NCI-H526 (cell line): ENCODE measurements at places on chromosomes 6 and 20.
A peak's percentile ranks its signal among the peaks of the same experiment; 100 is the strongest.

GRCh38 chr6:127933852-127934840, 33.3 kb upstream of the THEMIS start:
- no peak for DNase-seq

GRCh38 chr6:151001387-151002056, 136.0 kb downstream of the MTHFD1L start:
- no peak for DNase-seq

GRCh38 chr20:19756761-19757486, 1.1 kb upstream of the RIN2 start:
- peak; percentile 64 for DNase-seq

DNA sequence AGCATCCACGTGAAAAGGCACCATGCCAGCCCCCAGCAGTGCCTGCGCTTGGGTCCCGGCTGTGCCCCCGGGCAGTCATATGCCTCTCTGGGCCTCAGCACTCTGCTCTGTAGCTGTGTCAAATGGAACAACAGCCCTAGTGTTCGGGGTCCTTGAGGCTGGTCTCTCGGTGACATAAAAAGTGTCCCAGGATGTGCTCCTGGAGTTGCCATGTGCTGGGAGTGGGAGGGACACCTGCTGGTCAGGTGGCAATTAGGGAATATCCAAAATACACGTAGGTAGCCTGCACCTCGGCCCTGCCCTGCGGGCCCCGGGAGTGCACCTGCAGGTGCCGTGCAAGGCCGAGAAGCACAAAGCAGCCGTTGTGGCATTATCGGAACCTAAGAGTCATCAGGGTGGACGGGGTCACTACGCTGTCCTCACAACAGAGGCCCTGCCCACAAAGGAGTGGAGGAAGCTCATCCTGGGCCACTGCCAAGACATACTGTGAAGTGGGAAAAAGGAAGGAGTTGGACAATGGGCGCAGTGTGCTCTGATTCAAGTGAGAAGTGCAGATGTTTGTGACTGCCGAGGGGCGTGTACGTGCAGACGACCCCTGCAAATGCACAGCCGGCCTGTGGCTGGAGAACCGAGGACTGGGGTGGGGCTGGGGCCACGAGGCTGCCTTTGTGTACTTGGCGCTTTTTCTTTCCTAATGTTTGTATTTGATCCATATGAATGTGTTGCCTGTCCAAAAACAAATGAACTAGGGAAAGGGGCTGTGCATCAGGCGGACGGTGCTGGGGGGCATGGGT, 24.6 kb downstream of the SLCO4A1 start:
- no peak for DNase-seq

- DNase-seq: no peak
These were observed 44.5 kb upstream of the TULP1 start for GRCh38 chr6:35557239-35557638.

DNA sequence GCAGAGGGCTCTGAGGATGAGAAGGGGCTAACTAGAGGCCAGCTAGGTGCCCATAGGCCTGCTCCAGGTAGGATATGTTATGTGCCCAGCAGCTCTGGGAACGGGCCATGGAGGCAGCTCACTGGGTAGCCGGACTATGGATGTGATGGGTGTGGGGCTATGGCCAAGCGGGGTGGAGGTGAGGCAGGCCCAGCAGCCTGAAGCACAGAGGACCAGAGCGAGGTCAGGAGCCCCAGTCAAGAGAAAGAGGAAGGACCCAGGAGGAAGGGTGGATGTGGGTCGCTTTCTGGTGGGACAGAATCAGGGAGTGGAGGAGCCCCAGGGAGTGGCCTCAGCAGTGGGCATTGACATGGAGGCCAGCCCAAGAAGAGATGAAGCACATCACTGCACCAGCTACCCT, 117.9 kb upstream of the MLN start:
- no peak for DNase-seq

DNA sequence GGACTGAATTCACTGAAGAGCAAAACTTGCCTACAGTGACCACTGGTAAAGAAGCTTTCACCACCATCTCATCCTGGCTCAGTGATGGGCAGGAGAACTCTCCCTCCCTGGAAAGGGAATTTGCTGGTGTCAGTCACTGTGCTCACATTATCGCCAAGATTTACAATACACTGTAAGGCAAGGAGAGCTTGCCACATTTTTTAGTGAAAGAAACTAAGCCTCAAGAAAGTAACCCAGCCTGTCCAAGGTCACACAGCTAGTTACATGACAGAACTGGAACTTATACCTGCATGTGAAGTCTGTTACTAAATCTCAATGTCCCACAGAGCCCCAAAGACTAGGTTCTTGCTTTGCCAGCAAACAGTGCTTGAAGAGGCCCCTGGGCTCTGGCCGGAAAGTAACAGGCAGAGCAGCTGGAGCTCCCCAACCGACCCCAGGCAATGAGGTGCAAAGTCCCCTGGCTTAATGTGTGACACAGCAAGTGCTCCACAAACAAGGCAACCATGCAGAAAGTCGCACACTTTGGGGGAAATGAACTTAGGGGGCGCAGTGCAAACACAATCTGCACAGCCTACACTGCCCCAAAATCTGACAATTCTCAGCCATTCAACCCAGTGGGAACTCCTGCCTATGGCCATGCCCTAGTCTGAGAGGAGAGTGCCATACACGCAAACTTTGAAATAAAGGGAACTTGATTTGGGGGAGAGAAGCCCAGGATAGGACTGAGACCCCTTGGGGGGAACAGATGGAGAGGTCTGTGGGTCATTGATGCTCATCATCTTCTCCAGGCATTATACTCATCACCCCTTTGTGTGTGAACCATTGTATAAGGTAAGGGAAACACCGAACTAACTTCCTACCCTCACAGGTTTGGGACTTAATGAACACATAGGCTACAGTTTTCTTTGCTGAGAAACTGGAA, 1.9 kb downstream of the BCL2L1 start:
- DNase-seq: peak; percentile 19

GRCh38 chr6:78615430-78615904, 251.9 kb upstream of the IRAK1BP1 start:
- DNase-seq: no peak

GRCh38 chr6:1080453-1081337, 231.2 kb upstream of the FOXQ1 start:
- DNase-seq: no peak

DNA sequence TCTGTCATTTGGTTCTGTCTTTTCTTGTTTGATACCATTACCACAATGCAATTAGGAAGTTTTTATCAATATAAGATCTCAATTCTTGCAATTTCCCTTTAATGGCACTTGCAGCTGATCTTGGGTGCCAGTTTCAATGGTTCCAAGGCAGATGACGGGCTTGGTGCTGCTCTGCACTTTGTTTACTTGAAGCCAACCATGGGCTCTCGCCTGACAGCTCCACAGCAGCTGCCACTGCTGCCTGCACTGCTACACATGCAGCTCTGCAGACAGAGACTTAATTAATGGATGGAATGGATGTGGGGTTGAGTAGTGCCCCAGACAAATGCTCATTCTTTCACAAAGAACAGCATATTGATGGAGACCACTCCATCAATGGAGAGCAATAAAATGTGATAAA, 1024.3 kb upstream of the EPHA7 start:
- no peak for DNase-seq

- no peak for DNase-seq
These were observed 41.0 kb downstream of the TRAM2 start for GRCh38 chr6:52535711-52536423.

DNA sequence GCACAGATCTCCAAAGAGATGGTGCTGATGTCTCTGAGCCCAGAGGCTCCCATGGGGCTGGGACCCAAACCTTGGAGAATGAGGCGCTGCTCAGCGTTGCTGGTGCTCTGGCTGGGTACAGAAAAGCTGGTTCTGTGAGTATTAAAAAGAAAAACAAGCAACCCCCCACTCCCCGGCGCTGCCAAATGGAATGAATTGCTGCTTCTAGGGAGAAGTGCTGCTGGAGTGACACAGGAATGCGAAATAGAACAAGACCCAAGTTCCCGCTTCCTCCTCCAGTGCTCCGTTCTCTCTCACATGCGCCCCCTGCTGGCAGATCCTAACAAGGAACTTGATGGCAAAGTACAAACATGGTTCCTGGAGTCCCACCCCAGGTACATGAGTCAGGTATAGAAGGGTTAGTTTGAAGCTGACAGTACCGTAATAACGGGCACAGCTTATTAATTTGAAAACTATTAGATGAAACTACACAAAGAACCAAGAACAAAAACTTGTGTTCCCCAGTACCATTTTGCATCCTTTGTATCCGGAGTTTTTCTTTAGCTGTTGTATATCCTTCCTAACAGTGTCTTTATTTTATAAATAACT, 2.1 kb upstream of the DDX27 start:
- peak; percentile 97 for DNase-seq
